ENCODE measurements at places on chromosomes 3 and 15.

DNA sequence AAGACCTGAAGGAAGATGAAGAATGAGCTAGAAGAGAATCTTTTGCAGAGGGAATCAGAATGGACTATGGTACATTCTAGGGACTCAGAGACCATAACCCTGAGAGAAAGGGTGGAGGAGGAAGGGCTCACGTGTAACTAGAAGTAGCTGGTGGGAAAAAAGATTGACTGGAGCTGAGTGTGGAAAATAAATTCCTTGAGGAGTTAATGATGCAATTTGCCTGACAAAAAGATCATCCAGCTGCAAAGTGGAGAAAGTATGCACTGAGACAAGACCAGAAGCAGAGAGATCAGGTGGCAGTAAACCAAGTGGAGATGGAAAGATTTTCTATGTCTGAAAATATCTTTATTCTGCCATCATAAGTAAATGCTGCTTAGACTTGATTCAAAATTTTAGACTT is 52.9 kb upstream of the TBL1XR1 start:
- DNase-seq, result no peak

GRCh38 chr3:123678108-123678511 is 93.3 kb upstream of the HACD2 start:
- DNase-seq, result no peak

DNA sequence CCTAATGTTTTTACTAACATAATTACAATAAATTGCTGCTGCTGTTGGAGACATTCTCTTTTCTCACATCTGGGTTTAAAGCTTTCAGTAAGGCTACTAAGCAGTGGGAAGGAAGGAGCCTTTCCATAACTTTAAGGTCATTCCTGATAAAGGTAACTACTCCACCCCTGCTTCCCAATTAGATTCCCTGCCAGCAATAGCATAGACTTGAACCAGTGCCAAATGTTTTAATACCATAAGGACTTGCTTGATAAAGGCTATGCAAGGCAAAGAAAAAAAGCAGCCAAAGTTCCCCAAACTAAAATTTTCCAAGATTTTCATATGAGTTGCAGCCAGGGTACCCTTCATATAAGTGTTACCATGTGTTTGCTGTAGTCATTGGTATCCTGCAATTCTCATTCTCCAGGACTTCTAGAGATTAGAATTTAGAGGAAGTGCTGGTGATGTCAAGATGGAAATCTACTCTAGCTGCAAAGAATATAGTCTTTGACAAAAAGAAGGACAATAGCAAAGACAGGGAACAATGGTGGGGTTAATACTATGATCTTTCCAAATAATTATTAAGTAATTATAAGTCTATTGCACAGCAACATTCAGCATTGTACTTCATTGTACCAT is 106.1 kb downstream of the FILIP1L start:
- DNase-seq, result no peak

DNA sequence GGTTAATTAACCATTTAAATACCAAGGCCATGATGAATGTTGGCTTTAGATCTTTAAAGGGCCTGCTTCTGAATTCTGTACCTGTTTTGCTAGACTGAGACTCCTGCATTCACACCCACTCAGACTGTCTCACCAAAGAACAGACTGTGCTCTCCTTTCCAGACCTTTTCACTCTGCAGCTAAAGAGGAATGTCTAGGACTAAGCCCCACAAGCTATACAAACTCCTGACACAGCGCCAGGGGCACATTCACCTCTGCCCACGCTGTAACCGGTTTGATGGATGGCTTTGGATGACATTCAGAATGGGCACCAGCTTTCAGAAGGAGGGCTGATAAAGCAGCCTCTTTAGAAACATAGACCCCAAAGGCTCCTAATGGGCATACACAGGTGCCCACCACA is 200.1 kb downstream of the KCNMB2 start:
- no peak for DNase-seq

- no peak for DNase-seq
Measured at GRCh38 chr3:56788521-56788920, 13.2 kb downstream of the ARHGEF3 start.

DNA sequence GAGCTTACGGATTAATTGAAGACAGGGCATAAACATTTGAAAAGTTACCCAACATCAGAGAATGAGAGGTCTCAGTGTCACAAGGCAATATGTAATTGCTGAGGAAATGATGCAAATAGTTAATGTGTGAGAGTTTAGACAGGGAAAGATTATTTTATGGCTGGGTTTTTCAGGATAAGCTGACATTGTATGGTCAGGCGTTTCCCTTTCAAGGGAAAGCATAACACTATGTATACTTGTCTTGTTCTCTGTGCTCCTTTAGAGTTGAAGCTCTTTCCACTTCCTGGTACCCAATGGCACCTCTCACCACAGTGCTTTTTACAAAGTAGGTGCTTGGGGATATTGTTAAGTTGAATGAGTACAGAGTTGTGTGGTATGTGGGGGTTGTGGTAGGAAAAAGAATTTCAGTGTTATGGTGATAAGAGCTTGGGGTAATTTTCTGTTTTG is 19.9 kb downstream of the IQGAP1 start:
- DNase-seq, result no peak

DNA sequence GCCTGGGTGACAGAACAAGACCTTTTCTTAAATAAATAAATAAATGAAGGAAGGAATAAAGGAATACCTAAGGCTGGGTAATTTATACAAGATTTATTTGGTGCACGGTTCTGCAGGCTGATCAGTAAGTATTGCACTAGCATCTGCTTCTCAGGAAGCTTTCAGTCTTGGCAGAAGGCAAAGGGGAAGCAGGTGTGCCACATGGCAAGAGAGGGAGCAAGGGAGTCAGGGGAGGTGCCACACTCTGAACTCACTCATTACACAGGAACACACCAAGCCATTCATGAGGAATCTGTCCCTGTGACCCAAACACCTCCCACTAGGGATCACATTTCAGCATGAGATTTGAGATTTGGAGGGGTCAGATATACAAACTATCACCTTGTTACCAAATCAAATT is 56.4 kb downstream of the PRKCI start:
- no peak for DNase-seq

DNA sequence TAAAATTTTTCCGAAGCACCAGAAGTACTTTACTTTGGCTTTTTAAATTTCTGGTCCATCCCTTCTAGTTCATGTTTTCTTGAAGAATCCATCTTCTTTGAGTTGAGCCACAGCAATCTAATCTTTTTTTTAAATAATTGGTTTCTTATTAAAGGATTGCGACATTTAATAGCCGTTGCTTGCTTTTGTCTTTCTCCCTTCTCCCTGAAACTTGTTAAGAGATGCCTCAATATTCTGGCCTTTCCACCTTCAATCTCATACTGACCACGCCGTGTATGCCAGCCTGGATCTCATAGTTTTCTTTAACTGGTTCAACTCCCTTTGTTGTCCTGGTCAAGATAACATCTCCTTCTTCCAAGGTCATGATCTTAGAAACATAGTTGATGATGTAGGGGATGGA is 18.4 kb upstream of the RPLP1 start:
- DNase-seq, result no peak

- DNase-seq, result no peak
Measured at GRCh38 chr3:150235799-150236198, 172.3 kb upstream of the TSC22D2 start.

DNA sequence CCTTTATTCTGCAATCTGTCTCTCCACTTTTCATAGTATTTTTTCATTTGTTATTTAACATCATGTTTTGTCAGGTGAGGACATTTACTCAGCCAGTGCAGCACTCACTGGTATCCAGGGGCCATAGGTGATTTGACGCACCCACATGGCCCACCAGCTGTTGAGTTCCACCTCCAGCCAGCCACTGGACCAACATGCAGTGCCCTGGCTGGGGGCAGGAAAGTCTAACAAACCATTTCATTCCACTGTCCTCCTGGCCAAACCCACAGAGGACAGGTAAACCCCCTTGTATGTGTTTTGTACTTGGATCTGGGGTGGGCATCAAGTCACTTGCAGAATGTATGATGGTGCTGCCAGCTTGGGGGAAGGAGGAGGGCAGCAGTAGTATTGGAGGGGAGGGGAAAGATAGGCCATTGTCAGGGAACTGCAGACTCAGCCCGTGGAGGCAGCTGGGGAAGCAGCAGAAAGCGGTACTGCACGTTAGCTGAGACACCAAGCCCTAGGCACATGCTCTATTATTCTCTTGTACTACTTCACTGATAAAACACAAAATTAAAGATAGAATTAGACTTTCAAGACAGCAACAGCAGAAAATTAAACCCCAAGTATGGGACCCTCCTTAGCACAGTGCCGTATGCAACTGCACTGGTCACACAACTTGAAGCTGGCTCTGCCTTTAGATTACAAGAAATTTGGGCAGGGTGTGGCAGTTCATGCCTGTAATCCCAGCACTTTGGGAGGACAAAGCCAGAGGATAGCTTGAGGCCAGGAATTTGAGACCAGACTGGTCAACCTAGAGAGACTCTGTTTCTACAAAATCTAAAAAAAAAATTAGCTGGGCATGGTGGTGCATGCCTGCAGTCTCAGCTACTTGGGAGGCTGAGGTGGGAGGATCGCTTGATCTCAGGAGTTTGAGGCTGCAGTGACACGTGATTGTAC is 15.4 kb upstream of the RPL24 start:
- no peak for DNase-seq

- no peak for DNase-seq
Measured at GRCh38 chr3:161020256-161020655, 84.9 kb downstream of the B3GALNT1 start.

GRCh38 chr3:45948311-45948781 is 5.1 kb downstream of the CXCR6 start:
- DNase-seq, result no peak

DNA sequence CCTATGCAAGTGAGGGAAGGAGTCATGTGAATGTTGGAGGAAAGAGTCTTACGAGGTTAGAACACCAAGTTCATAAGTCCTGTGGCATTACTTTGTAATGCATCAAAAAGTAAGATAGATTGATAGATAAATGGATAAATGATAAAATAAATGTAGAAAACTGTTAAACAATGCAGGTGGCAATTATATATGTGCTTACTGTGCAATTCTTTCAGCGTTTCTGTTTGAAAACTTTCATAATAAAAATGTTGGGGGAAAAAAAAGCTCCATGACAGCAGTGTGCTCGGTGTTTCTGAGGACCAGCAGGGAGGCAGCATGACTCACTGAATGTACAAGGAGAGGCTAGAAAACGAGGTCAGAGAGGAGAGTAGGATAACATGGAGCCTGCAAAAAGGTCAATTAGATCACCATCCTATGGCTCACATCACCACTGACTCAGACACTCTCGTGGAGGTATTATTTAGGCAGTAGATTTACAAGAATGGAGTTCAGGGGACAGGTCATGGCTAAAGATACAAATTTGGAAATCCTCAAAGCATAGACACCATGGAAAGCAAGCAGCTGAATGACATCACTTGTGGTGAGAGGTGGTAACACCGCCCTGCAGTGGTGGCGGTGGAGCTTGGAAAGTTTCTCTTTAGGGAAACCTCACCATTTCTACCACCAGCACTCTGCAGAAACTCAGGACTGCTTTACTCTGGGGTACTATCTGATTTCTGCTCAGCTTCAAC is 219.8 kb downstream of the CTNNB1 start:
- DNase-seq, result peak; percentile 44

DNA sequence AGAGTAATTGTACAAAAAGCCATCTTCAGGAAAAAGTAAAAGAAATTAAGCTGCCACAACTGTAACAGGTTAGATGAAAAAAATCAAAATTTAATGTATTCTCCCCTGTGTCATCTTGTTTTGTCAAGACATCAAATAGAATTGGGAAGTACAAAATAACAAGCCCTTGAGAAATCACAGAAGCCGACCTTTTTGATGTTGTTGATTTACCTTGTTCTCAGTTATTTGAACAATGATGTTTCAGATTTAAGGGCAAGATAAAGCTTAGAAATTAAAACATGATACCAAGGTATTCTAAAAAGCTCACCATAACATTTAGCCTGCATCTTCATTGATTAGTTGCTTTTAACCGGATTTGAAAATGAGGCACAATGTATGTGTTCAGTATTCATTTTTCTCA is 523.0 kb downstream of the FOXP1 start:
- no peak for DNase-seq

DNA sequence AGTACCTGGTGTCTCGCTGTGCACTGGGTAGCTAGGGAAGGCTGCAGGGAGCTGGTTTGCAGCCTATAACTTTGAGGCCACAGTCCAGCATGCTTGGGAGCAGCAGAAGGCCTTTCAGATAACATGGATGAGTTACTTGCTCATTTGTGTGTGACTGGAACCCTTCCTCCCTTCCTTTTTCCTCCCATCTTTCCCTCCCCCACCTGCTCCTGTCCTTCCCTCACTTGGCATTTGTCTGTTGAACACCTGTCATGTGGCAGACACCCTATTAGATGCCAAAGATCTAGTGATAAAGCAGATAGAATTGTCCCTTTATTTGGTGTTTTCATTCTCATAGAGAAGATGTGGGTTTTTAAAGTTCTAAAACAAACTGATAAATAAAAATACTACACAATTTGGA is 71.6 kb downstream of the LRTM1 start:
- DNase-seq, result no peak

DNA sequence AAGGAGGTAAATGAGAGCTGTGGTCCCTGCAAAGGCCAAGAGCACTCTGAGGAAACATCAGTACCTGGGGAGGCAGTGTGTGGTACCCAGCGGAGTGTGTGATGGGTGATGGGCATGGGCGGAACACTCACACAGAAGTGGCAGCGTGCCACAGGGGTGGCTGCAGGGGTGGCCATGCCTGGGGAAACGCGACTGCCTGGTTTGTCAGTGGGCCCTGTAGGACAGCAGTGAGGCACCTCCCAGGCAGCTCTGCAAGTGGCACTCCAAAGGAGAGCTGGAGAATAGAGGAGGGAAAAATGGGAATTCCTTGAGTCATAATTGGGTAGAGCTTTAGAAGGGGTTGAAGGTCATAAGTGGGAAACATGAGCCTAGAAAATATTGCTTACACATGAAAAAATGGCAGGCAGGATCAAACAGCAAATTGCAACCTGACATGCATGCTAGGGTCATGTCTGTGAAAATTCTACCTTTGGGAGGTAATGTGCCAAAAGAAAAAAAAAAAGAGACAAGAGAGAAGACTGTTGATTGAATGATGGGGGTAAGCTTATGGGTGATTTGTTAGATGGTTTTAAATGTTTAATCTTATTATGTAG is 138.4 kb downstream of the RPLP1 start:
- DNase-seq, result no peak

DNA sequence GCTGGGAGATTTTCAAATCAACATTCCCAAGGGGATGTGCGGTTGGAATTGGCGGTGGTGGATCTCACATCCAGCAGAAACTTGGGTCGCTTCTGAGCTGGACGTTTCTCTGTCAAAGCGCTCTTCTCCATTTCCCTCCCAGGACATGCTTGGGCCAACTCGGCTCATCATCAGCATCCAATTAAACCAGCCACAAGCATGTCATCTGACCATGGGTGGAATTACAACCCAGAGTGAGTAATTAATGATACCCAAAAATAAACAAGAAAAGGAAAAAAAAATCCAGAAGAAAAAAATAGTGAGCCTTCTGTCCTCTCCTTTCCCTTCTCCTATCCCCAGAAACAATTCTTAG is 111.2 kb downstream of the XXYLT1 start:
- no peak for DNase-seq

Data from SW 1271 (cell line).